ENCODE measurements at places on chromosomes 2 and 18.

DNA sequence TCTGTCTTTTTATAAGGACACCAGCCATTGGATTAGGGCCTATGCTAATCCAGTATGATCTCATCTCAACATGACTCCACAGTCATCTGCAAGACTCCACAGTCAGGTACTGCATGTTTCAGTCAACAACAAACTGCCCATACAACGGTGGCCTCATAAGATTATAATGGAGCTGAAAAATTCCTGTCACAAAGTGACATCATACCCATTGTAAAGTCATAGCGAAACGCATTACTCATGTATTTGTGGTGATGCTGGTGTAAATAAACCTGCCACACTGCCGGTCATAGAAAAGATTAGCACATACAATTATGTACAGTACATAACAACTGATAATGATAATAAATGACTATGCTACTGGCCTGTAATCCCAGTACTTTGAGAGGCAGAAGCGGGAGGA is 102.2 kb downstream of the TEX51 start:
- DNase-seq: no peak

- DNase-seq: no peak
Measured at GRCh38 chr2:242044313-242044590, 174.7 kb downstream of the RTP5 start.

GRCh38 chr18:8828798-8829197 is 123.4 kb downstream of the MTCL1 start:
- DNase-seq: no peak

- no peak for DNase-seq
Measured at GRCh38 chr2:240348522-240348921, 86.9 kb upstream of the GPC1 start.

Measured in renal cortical epithelial cell (primary cell).